ENCODE measurements at places on chromosomes 7 and 10. TPM values are rescaled to one million over a fixed set of nuclear protein-coding genes. Genes with fewer than 3 reads are reported as not detected.

DNA sequence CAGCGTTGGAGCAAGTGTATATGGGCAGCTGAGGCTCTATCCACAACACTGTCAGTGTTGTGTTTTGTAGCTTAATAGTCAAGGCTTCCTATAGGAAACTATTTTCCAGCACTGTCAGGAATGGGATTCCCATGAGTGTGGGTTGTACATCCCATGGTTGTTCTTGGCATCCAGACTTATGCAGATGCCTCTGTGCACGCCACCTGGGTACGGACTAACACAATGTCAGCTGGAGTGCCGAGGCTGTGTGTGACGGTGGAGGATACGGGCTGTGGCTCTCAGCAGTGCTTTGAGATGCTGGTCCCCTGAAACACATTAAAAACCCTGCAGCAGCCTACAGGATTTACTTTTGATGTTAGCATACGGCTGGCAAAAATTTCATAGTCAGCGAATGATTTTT is 350.0 kb downstream of the ACTR3B start:
- no peak for DNase-seq

Gene ABCB4
- total RNA-seq, result 12.6 TPM

GRCh38 chr10:633279-634245 is 55.9 kb downstream of the DIP2C start:
- DNase-seq, result no peak

GRCh38 chr10:62050893-62051433 is 149.5 kb downstream of the ARID5B start:
- DNase-seq, result peak; percentile 86

DNA sequence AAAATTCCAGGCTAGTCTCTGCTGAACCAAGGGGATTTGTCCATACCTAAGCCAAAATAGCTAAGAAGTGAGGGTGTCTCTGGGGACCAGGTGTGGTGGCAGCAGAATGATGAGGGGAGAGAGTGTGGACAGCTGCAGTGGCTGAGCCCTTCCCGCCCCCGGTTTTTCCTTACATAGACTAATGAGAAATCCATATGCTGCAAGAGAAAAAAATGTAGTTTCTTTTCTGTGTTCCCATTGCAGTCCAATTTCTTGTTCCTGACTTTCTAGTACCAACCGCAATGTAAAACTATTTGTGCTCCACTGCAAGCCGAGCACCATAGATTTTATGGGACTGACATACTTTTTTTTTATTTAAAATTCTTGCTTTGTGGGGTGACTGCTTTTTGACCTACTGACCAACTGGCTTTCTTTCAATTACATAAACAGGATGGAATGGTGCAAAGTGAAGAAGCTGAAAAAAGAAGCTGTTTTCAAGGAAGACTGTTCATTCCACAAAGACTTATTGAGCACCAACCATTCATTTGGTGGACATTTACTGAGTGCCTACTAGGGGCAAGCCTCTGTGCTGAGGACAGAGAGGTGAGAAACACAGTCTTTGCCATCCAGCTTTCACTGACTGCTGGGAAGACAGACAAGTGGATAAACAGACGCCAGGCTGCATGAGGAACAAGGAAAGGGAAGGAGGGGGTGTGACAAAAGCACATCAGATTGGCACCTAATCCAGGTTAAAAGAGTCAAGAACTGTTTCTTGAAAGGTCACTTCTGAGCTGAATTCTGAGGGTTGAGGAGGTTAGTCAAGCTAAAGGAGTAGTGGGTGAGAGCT is 9.8 kb downstream of the CEP41 start:
- no peak for DNase-seq

Gene CPA2
- total RNA-seq, result 0.14 TPM

DNA sequence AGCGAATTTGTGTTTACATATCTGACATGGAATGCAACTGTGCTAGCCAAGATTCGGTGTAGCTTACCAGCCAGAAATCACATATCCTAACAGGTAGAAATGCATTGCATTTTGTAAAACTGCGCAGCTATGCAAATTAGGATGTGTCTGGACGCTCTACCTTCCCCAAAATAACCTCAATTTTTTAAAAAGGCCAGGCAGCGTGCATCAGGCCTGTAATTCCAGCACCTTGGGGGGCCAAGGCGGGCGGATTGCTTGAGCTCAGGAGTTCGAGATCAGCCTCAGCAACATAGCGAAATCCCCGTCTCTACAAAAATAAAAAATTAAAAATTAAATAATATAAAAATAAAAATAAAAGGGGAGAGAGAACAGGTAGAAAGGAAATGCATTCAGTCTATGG is 305.0 kb downstream of the TYW1 start:
- DNase-seq, result no peak

Gene LRRTM3
- 0.06 TPM for total RNA-seq

Gene ZNF365
- total RNA-seq, result 2.0 TPM

Gene SLC13A1
- not detected for total RNA-seq

Gene NYAP1
- 0.72 TPM for total RNA-seq

DNA sequence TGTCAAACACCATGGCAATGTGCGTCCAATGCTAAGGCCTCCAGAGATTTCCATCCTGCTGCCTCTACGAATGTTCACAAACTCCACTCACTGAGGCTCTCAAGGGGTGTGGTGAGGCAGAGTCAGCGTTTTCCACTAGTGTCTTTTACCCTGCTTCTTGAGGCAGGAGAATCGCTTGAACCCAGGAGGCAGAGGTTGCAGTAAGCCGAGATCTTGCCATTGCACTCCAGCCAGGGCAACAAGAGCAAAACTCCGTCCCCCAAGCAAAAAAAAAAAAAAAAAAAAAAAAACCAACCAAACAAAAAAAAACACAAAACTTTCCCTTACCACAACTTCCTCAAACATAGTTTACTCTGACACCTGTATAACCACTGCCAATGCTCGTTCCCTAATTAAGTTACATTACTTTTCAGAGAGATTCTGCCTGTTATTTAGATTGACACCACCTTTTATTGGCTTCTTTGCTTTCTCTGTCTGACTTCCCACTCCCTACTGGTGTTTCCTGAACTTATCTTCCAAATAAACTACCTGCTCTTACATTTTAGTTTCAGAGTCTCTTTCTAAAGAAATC is 102.1 kb upstream of the ZNF746 start:
- no peak for DNase-seq

Gene NXPH1
- not detected for total RNA-seq

DNA sequence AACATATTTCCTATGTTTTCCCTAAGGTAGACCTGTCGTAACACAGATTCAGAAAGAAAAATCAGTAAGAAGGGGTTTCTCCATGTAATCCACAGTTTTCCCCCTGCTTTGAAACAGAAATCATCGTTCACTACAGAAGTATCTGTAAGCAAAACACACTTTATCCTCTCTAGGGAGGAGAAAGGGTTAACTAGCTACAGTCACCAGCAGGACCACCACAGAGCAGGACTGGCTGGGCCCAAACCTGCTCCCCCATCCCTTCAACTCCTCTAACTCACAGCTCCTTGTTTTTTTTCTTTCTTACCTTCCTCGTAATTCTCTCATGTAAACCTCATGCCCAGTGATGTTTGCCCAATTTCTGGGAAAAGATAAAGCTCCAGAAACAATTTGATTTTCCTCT is 167.7 kb downstream of the RAPGEF5 start:
- DNase-seq, result no peak

GRCh38 chr7:1856888-1857441 is 186.9 kb downstream of the ELFN1 start:
- no peak for DNase-seq

DNA sequence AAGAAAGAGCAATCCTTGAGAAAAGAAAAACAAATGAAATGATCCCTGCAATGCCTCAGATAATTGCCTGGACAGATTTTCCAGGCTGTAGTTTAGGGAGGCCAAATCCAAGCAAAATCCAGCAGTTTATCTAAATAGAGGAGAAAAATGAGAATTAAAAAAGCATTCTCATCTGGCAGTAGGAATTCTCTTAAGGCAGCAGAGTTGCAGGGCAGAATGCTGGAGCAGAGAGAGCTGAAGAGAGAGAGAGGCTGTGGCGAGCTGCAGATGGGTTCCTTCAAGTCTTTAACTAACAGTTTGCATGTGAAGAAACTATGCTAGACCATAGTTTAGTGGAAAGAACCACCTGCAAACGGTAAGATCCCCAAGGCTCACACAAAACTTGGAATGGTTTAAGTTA is 6.0 kb upstream of the LIPA start:
- DNase-seq, result no peak

GRCh38 chr10:30114401-30114800 is 55.0 kb upstream of the JCAD start:
- DNase-seq, result no peak

- no peak for DNase-seq
These were observed 91.8 kb downstream of the SNX13 start for GRCh38 chr7:17848516-17848915.

GRCh38 chr10:44685220-44685619 is 225.9 kb upstream of the TMEM72 start:
- no peak for DNase-seq

- DNase-seq, result no peak
These were observed 277.7 kb upstream of the KLF6 start for GRCh38 chr10:4062751-4063150.

DNA sequence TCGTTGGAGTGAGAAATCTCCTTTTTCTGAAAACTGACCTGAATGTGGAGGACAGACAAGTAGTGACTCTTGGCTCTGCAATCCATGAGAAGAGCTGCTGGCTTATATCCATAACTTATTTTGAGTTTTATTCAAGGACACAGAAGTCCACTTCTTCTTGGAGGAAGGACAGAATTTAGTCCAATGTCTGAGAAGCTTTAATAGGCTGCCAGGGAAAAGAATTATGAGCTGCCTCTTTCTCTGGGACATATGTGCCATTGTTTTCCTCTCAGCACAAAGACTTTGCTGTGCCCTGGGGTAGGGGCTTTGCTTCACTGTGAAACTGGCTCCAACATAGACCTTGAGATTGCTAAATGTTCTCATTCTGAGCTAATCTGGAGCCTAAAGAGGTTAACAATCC is 20.5 kb upstream of the AOC1 start:
- DNase-seq, result no peak

DNA sequence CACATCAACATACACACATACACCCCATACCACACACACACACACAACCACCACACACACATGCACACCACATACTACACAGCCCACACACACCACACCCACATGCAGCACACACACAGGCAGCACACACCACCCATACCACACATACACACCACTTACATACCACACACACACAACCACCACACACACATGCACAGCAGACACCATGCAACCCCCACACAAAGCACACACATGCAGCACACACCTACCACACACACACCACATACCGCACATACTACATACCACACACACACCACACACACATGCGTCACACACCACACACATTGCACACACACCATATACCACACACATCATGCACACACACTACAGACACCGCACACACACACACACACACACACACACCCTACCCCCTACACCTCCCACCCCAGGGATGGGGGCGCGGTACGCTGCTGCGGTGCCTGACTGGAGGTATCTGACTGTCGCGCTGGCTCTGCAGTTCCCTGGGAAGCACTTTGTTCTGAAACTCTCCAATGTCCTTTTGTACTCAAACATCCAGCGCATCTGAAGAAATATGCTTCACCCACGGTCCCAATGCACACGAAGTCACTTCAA is 5.4 kb upstream of the TRPV6 start:
- DNase-seq, result no peak

DNA sequence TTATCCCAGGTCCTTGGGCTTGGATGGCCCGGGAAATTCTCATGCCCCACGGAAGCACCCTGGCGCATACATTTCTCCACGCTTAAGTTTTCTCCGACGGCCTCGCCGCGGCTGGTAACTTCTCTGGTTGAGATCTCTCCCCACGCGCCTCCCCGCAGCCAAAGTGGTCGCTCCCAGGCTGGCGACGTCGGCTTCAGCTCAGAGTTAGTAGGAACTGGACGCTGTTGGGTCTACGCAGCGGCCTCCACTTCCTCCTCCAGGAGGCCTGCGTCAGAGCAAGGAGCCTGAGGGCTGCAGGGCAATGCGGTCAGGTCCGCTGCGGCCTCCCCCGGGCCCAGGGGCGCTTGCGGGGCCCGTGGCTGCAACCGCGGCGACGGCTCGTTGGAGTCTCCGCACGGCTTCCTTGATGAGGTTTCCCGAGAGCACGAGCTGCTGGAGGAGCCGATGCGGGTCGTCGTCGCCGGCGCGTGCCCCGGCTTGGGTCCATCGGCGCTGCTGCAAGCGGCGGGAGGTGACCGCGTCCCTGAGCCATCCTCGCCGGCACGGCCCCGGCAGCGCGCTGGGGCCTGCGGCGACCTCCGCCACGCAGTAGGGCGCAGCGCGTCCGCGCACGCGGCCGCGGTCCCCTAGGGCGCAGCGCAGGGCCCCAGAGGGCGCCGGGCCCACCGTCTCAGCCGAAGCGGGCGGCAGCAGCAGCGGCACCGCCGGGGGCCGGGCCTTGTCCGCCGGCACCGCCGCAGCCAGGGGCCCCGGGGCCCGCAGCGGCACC is 744 bp downstream of the FRAT2 start:
- no peak for DNase-seq

DNA sequence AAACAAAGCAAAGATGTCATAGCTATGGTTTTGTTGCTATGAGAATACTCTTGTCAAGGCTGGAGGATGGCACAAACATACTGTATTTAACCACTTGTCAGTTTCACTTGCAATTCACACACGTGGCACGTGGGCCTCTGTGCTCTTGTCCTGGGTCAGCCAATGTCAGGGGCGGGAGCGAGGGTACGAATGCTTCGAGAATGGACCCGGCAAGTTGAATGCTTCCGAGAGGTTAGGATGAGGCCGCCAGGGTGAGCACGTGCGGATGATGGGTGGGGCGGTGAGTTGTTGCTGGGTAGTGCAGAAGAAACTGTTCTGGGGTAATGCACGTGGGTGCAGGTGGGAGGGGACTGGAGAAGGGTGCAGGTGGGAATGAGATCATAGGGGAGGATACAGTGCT is 10.4 kb upstream of the OCM2 start:
- DNase-seq, result no peak

GRCh38 chr7:131688738-131689661 is 132.6 kb upstream of the PODXL start:
- peak; percentile 16 for DNase-seq

GRCh38 chr10:113444766-113445365 is 108.0 kb upstream of the HABP2 start:
- DNase-seq, result no peak

DNA sequence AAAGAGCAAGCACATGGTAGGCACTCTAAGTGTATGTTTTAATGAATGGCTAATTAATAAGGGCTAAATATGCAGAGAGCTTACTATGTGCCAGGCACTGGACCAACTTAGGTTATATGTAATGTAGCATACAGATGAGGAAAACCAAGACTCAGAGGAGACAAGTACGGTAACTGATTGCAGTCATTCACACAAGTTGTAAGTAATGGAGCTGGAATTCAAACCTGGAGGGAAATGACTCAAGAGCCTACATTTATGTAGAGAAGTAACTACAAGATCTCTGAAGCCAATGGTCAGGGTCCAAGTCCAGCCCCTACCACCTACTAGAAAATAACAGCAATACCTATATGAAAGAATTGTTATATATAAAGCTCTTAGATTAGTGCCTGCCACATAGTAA is 97.3 kb upstream of the KCNIP2 start:
- DNase-seq, result no peak

Gene CHN2
- total RNA-seq, result 5.1 TPM

GRCh38 chr10:121741248-121741792 is 143.1 kb upstream of the FGFR2 start:
- no peak for DNase-seq

GRCh38 chr7:66699998-66700397 is 40.5 kb upstream of the RABGEF1 start:
- no peak for DNase-seq
